ENCODE measurements at places on chromosomes 1 and 21. TPM values are rescaled to one million over a fixed set of nuclear protein-coding genes. Genes with fewer than 3 reads are reported as not detected.

Gene SLAMF9
- not detected for total RNA-seq

Gene SPRR2F
- 4.0 TPM for total RNA-seq

DNA sequence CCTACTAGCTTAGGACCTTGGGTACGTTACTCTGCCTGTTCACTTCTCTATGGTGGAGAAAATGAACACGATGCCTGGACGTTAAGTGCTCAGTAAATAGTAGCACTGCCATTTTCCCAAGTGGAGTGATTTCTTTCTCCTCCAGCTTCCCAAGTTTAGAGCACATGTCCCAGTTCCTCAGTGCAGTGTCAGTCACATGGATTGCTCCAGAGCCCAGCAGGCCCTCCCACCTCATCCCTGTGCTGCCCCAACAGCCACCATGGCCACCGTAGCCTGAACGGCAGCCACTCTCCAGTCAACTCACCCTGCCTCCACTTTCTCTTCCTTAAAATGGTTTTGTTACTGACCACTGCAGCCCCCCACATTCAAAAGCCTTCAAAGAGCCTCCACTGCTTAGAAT, 8.5 kb downstream of the STMN1 start:
- H3K36me3 ChIP-seq, result peaks cover 30% of the 10 kb centered on the region
- peak overlapping the region; percentile 79 for H3K27ac ChIP-seq
- no peak overlapping the region for H3K4me3 ChIP-seq
- peaks cover 23% of the 10 kb centered on the region for H3K4me1 ChIP-seq
- DNase-seq, result no peak

DNA sequence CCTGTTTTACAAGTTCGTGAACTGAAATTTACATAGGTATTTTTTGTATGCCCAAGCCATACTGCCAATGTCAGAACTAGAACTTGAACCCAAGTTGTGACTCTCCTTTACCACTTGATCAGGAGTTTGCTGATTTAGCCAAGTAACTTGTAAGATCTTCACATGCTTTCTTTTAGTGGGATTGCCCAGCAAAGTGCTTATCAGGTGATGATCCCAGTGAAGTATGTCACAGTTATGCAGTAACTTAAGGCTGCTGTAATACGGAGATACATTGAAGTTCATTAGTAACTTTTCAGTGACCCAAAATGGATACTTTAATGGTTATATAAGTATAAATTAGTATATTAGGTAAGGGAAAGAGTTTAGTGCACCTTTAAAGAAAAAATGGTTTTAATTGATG, 3.8 kb downstream of the SRSF11 start:
- H3K36me3 ChIP-seq, result peaks cover 13% of the 10 kb centered on the region
- no peak for DNase-seq
- no peak overlapping the region for H3K27ac ChIP-seq
- H3K4me3 ChIP-seq, result no peak overlapping the region
- H3K27me3 ChIP-seq, result no peaks in the 10 kb centered on the region

GRCh38 chr1:118921994-118922393, 66.1 kb downstream of the TBX15 start:
- no peak for DNase-seq
- H3K27me3 ChIP-seq, result peaks cover 25% of the 10 kb centered on the region
- H3K27ac ChIP-seq, result no peak overlapping the region
- peaks cover 1% of the 10 kb centered on the region for H3K4me1 ChIP-seq
- H3K4me3 ChIP-seq, result no peak overlapping the region

DNA sequence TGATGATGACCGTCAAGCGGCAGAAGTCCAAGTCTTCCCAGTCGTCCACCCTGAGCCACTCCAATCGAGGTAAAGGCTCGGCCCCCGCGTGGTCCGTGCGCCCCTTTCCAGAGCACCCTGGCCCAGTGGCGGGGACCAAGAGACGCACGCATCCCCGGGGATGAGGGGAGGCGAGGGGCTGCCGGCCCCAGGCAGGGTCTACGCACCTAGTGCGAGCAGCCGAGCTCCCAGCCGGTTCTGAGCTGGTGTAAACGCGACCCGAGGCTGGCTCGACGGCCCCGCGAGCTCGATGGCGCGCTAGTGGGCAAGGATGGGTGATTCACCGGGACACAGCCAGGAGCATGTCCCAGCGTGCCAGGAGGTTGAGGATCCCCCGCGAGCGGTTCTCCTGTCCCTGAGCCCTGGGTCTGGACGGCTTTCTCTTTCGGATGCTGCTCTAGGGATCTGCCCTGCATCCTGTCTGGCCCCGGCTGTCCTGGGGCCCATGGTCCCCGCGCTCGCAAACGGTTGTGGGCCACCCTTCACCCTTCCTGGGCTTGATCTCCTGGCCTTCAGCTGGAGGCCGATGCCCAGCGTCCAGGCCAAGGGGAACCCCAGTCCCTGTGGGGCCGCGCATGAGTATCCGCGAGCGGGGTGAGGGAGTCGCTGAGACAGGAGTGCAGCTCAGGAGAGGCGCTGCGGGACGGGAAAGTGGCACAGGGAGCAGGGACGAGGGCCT, 689 bp downstream of the PKP1 start:
- no peaks in the 10 kb centered on the region for H3K36me3 ChIP-seq
- no peak overlapping the region for H3K27ac ChIP-seq
- H3K4me1 ChIP-seq, result peaks cover 5% of the 10 kb centered on the region
- DNase-seq, result no peak
